Effector memory CD4-positive, alpha-beta T cell (primary cell): ENCODE measurements at places on chromosomes 5 and 9.
A peak's percentile ranks its signal among the peaks of the same experiment; 100 is the strongest.

GRCh38 chr9:23686896-23687295 is 139.1 kb downstream of the ELAVL2 start:
- no peak for DNase-seq

- DNase-seq = no peak
Measured at GRCh38 chr5:166499447-166500240, 1791.8 kb upstream of the WWC1 start.

DNA sequence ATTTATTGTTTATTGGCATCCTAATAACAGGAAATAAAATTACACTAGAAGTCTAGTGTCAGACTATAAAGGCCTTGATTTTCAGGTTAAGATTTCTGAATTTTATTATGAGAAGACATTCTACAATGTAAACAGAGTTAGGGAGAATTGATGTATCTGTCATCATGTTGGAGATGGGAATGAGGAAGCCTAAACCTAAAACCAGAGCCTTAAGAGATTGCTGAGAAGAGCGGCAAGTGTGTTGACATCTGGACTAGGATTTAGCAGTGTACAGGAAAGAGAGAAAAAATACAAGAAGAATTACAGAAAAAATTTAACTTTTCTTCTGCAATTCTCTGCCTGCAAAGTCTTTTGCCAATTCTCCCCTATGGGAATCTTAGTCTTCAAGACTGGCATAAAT is 525.5 kb downstream of the NR2F1-AS1 start:
- no peak for DNase-seq

GRCh38 chr9:16133556-16134227 is 580.8 kb downstream of the CCDC171 start:
- no peak for DNase-seq

DNA sequence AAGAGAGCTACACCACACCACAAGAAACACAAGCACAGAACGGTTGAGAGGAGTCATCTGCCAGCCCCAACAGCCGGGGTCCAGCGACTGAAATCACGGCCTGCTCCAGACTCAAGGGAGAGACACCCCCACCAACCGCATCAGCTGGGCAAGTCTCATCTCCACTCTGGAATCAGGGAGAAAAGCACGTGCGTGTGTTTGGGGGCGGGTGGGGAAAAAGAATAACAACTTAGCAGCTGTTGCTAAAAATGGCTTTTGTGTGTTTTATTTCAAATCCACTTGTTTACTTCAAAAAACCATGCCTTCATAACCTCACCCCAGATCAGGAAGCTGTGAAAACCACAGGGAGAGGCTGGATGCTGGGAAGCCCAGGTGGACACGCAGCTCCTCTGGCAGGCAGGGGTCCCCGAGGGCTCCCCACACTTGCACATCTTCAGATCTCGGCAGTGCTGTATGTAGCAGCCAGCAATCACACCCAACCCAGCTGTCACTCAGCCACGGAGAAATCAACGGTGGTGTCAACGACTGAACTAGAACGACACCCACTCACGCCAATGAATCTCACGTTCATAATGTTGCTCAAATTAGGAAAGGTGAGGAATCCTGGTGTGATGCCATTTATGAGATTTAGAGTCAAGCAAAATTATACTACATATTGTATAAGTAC is 19.0 kb downstream of the PNPLA7 start:
- no peak for DNase-seq

GRCh38 chr9:123326662-123327093 is 29.3 kb upstream of the CRB2 start:
- DNase-seq = no peak

GRCh38 chr5:179405426-179406030 is 60.3 kb upstream of the ADAMTS2 start:
- no peak for DNase-seq

DNA sequence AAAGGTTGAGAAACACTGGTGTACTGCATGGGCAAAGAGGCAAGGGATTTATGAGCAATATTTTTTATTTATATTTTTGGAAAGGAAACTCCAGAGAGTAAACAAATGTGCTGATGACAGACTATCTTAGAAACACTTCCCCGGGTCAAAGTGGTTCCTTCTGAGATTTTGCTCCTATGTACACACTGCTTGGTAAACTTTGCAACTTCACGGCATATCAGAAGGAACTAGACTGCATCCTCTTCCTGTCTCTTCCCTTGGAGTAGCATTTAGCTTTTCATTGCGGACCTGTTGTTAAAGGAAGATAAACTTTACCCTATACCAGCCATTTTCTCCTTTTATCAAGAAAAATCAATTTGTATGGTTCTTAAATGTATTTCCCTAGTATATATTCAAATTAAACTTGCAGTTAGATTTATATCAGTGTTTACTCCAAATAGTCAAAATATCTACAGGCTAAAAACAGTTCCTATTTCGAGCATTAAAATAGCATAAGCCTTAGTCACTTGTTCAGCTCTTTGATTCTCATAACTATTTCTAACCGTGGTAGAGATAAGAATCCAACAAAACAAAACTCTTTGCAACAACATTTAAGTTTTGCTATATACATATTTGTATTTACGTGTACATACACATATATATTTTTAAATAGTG is 48.0 kb upstream of the LRRC19 start:
- no peak for DNase-seq

DNA sequence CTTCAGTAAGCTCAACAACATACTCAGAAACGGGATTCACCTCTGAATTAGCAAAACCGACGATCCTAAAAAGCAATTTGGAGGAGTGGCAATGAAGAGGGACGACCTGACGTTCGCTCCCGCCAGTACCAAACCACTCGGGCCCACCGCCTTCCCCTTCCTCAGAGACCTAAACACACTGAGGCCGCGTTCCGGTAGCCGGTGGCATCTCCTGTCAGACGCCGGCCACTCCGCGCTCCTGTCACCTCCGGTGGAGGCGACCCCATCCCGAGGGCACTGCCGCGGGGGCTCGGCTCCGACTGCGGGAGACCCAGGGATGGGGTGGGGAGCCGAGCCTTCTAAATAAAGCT is 617 bp downstream of the PPP6C start:
- DNase-seq = peak; percentile 11

GRCh38 chr5:144219869-144220268 is 49.2 kb downstream of the KCTD16 start:
- no peak for DNase-seq

DNA sequence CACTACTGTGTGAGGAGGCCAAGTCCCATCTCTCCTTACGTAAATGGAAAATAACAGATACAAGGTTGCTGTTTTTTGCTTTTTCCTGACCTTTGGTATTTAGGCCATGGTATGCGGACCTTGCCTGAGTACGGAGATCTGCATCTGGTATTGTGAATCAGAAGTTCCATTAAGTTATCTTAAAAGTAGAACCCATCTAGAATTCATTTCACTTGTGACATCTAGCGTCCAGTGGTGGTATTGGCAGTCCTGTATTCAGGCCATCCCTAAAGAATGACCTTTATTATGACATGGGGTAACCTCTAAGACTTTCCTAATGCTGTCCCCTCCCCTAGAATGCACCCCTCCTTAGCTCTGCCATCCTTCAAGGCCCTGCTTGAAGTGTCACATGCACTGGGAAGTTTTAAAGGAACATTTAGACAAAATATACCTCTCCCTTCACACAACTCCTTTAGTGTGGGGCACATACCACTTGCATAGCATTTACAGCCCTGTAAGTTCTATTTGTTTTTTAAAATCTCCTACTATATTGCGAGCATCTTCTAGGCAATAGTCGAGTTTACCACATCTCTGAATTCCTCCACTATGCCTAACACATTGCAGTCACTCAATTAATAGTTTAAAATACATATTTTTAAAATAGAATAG is 1.9 kb upstream of the SPDL1 start:
- DNase-seq = peak; percentile 3
